WTC11 (cell line): ENCODE measurements at places on chromosomes 2 and 18. TPM values are rescaled to one million over a fixed set of nuclear protein-coding genes. Genes with fewer than 3 reads are reported as not detected.

GRCh38 chr2:86074256-86074655, 31.4 kb downstream of the POLR1A start:
- no peaks in the 10 kb centered on the region for H3K27me3 ChIP-seq
- peaks cover 70% of the 10 kb centered on the region for H3K36me3 ChIP-seq
- H3K27ac ChIP-seq: no peak overlapping the region
- H3K4me1 ChIP-seq: no peaks in the 10 kb centered on the region
- no peak for DNase-seq

DNA sequence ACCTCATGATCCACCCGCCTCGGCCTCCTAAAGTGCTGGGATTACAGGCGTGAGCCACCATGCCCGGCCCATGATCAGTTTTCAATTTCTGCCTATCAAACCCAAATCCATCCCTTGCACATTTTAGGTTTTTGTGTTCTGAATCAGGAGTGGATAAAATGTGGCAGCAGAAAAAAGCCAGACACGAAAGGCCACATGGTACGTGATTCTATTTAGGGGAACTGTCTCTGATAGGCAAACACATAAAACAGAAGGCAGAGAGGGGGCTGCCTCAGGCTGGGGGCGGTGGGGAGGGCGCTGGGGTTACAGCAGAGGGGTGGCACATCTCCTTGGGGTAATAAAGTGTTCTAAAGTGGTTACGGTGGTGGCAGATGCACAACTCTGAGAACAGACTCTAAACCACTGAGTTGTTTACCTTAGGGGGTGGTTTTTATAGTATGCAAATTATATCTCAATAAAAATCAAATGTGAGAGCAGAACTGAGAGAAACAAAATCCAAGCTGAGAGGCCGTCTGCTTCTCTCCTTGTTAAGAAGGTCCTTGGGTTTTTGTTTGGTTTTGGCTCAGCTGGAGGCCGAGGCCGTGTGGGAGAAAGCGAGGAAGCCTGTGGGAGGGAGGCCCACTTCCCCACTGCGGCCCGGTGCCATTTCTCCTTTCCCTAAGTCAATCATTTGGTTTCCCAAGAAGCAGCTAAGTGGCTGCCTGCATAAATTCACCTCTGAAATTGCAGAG, 78.0 kb downstream of the SOWAHC start:
- DNase-seq: no peak
- H3K4me1 ChIP-seq: peaks cover 20% of the 10 kb centered on the region
- no peak overlapping the region for H3K27ac ChIP-seq
- no peak overlapping the region for H3K4me3 ChIP-seq

- peaks cover 35% of the 10 kb centered on the region for H3K36me3 ChIP-seq
- H3K4me3 ChIP-seq: no peak overlapping the region
- H3K27me3 ChIP-seq: no peaks in the 10 kb centered on the region
Observed at GRCh38 chr2:175101514-175101913, 66.5 kb downstream of the ATF2 start.

- no peak overlapping the region for H3K4me3 ChIP-seq
- no peaks in the 10 kb centered on the region for H3K36me3 ChIP-seq
- no peak for DNase-seq
- no peak overlapping the region for H3K27ac ChIP-seq
Observed at GRCh38 chr2:84902526-84902925, 2.9 kb upstream of the TMSB10 start.

GRCh38 chr2:226679389-226680065, 120.1 kb downstream of the IRS1 start:
- H3K27ac ChIP-seq: no peak overlapping the region
- H3K36me3 ChIP-seq: no peaks in the 10 kb centered on the region
- H3K4me3 ChIP-seq: no peak overlapping the region
- no peaks in the 10 kb centered on the region for H3K27me3 ChIP-seq
- peaks cover 11% of the 10 kb centered on the region; the same call in 1 of the 2 replicates for H3K4me1 ChIP-seq
- DNase-seq: no peak

GRCh38 chr2:71675296-71675695, 221.9 kb downstream of the DYSF start:
- H3K27ac ChIP-seq: no peak overlapping the region
- H3K4me3 ChIP-seq: no peak overlapping the region
- no peaks in the 10 kb centered on the region for H3K27me3 ChIP-seq
- no peaks in the 10 kb centered on the region for H3K36me3 ChIP-seq
- no peaks in the 10 kb centered on the region for H3K4me1 ChIP-seq
- no peak for DNase-seq

DNA sequence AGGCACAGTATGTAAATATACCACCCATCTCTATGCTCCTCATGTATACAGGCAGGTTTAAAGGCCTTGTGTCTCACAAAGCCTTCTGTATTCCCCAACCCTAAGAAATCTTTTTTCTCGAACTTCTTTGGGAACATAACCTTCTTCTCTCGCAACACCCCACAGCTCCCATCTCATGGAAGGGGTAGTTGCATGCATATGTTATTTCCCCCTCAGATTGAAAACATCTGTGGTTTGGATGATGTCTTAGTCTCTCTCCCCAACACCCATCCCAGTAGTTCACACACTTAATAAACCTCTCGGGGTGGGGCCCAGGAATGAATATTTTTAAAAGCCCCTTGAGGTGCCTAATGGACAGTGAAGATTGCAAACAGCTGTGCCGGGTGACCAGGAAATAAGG, 21.0 kb upstream of the HDAC4 start:
- no peak overlapping the region for H3K27ac ChIP-seq
- H3K36me3 ChIP-seq: no peaks in the 10 kb centered on the region
- H3K27me3 ChIP-seq: no peaks in the 10 kb centered on the region
- H3K4me3 ChIP-seq: no peak overlapping the region
- no peak for DNase-seq
- H3K4me1 ChIP-seq: no peaks in the 10 kb centered on the region

DNA sequence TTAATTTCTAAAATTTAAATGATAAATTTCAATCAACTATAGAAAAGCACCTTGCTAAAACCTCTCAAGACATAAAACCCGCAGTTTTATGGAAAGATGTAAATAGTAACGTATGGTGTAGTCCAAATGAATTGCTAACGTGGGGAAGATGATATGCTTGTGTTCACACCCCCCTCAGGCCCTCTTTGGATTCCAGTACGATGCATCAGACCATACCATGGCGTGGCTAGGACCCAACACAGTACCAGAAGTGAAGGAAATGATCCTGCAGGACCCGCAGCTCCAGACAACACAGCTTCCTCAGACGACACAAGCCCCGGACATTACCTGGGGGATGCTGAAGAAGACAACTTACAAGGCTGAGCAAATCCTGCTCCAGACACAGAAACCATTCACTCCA, 60.1 kb upstream of the DYSF start:
- H3K4me3 ChIP-seq: no peak overlapping the region
- no peaks in the 10 kb centered on the region for H3K4me1 ChIP-seq
- no peak for DNase-seq
- H3K36me3 ChIP-seq: peaks cover 61% of the 10 kb centered on the region

DNA sequence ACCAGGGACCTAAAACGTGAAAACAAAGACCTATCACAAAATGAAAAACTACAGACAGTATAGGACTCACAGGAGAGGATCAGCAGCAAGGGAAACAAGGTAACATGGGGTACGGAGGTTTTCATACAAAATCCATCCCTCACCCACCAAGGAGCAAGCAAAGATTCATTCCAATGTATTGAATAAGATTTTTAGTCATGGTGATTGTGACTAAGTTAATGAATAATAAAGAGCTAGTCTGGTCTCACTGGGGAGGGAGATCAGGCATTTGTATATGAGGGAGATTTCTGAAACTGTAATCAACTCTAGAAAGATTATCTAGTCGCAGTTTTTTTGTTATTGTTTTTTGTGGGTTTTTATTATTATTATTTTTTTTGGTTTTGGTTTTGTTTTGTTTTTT, 336.5 kb upstream of the MMADHC start:
- no peak overlapping the region; the same call in 1 of the 2 replicates for H3K27ac ChIP-seq
- no peak for DNase-seq
- H3K36me3 ChIP-seq: 0 out of 2 replicates have a peak, but pooled peaks cover 7% of the 10 kb centered on the region
- no peak overlapping the region for H3K4me3 ChIP-seq

GRCh38 chr18:48674758-48675351, 136.0 kb downstream of the CTIF start:
- no peaks in the 10 kb centered on the region for H3K27me3 ChIP-seq
- no peak for DNase-seq
- H3K27ac ChIP-seq: no peak overlapping the region

GRCh38 chr2:24493713-24494112, 2.7 kb downstream of the NCOA1 start:
- no peak for DNase-seq
- H3K27me3 ChIP-seq: peaks cover 17% of the 10 kb centered on the region
- H3K4me3 ChIP-seq: peak overlapping the region; percentile 36
- no peak overlapping the region for H3K27ac ChIP-seq
- no peaks in the 10 kb centered on the region for H3K36me3 ChIP-seq
- peaks cover 46% of the 10 kb centered on the region for H3K4me1 ChIP-seq

DNA sequence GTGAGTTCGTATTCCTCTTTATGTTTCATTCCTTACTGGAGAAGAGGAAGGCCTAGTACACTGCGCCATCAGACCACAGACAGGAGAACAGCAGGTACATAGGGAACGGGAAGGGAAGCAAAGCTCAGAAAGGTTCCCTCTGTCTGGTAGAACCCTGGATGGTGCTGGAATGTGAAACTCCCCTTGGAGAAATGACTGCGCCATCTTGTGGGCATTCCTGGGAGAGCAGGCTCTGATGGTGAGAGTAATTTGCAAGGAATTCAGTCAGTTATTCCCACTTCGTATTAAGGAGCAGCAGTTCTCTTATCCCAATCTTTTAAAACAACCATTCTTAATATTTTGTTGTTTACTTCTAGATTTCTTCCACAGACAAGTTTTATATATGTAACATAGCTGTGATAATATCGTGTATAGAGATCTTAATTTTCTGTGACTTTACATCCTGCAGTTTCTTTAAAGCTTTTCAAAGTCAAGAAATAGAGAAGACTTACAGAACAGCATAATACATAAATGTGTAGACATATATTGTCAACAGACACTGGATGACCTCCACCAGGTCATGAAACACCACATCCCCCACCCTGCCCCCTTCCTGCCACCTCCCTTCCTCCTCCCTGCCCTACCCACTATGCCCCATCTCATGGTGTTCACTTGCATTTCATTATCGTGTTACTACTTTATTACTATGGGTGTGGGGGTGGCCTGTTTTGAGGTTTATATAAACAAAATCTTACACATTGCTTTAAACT, 83.9 kb downstream of the ARHGEF4 start:
- H3K4me3 ChIP-seq: no peak overlapping the region
- peak; percentile 92 for DNase-seq
- H3K36me3 ChIP-seq: peaks cover 9% of the 10 kb centered on the region
- no peak overlapping the region for H3K27ac ChIP-seq
- peaks cover 16% of the 10 kb centered on the region for H3K4me1 ChIP-seq

GRCh38 chr2:64336171-64336570, 117.8 kb upstream of the LGALSL start:
- no peak for DNase-seq
- H3K27me3 ChIP-seq: no peaks in the 10 kb centered on the region
- no peak overlapping the region for H3K4me3 ChIP-seq
- H3K36me3 ChIP-seq: no peaks in the 10 kb centered on the region

DNA sequence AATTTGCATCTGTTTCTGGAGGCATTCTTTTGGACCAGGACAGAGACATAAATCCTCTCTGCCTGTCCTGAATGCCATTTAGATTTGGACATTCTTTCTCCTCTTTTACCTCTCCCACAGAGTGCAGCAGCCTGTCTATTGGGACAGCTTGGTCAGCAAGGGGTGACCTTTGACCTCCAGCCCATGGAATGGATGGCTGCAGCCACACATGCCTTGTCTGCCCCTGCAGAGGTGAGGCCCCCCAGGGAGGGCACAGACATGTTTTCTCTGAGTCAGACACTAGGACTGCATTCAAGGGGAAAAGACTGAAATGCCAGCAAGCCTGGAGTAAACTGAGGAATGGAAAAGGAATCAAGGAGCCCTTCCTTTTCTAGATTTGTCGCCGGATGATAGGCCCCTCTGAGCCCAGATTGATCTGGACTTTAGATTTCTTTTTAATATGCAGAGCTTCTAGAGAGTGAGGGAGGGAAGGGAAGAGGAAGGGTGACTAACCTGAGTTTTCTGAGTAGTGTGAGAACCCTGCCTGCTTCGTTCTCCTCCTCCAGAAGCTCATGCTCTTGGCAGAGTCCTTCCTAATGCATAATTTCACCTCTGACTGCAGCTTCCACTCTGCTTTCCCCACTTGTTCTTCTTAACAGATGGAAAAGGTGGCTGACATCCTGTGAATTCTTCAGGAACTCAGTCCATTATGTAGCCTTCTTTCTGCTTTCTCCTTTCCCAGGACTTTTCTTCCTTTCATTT, 16.1 kb upstream of the TTLL4 start:
- peaks cover 4% of the 10 kb centered on the region; the same call in 1 of the 2 replicates for H3K36me3 ChIP-seq
- DNase-seq: no peak
- no peak overlapping the region for H3K27ac ChIP-seq
- H3K4me3 ChIP-seq: no peak overlapping the region
- no peaks in the 10 kb centered on the region for H3K27me3 ChIP-seq
- no peaks in the 10 kb centered on the region for H3K4me1 ChIP-seq

GRCh38 chr2:189299974-189300373, 120.4 kb upstream of the COL5A2 start:
- DNase-seq: no peak
- H3K4me3 ChIP-seq: no peak overlapping the region
- H3K27ac ChIP-seq: no peak overlapping the region
- no peaks in the 10 kb centered on the region for H3K27me3 ChIP-seq

GRCh38 chr2:138503652-138504051, 2.1 kb downstream of the SPOPL start:
- H3K36me3 ChIP-seq: no peaks in the 10 kb centered on the region
- H3K4me3 ChIP-seq: peak overlapping the region; percentile 95
- H3K27me3 ChIP-seq: no peaks in the 10 kb centered on the region
- H3K27ac ChIP-seq: no peak overlapping the region

DNA sequence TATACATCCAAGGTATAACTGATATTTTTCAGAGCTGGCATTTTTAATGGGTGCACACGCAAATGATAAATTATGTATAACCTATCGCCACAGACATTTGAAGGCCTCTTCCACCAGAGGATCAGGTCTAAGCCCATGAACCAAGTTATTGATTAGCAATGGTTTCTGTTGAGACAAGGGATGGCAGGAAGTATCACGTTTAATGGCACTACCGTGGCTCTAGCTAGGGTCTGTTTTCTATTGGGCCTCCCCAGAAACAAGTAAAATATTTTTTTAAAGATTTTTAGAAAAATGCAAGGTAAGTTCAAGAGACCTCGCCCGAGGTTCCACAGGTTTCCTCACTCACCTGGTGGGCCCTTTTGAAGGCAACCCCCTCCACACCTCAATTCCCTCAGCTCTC, 667 bp downstream of the GFPT1 start:
- H3K27me3 ChIP-seq: peaks cover 9% of the 10 kb centered on the region
- peaks cover 40% of the 10 kb centered on the region for H3K4me1 ChIP-seq
- H3K27ac ChIP-seq: peak overlapping the region; percentile 64; the same call in 1 of the 2 replicates
- H3K36me3 ChIP-seq: no peaks in the 10 kb centered on the region

PAX3 gene
- total RNA-seq: not detected in 3 replicates

LRATD1 gene
- 2.3 to 3.0 TPM (median 2.5 TPM) in 3 replicates for total RNA-seq

BCL2 gene
- total RNA-seq: 2.2 to 2.6 TPM (median 2.3 TPM) in 3 replicates

LCT gene
- 0.02 TPM in 1 of 3 replicates, not detected in the others for total RNA-seq

LRRC30 gene
- total RNA-seq: not detected in 3 replicates

DSC2 gene
- 27.0 to 29.8 TPM (median 28.3 TPM) in 3 replicates for total RNA-seq

PIGN gene
- 23.4 to 24.2 TPM (median 23.5 TPM) in 3 replicates for total RNA-seq

GALNT14 gene
- total RNA-seq: 6.0 to 6.8 TPM (median 6.3 TPM) in 3 replicates

SKOR2 gene
- total RNA-seq: 0.34 to 1.3 TPM (median 0.37 TPM) in 3 replicates

BMP10 gene
- not detected in 3 replicates for total RNA-seq

HOXD10 gene
- not detected in 3 replicates for total RNA-seq
